GM04504 (cell line): ENCODE measurements at places on chromosomes 16 and 17.
A peak's percentile ranks its signal among the peaks of the same experiment; 100 is the strongest.

DNA sequence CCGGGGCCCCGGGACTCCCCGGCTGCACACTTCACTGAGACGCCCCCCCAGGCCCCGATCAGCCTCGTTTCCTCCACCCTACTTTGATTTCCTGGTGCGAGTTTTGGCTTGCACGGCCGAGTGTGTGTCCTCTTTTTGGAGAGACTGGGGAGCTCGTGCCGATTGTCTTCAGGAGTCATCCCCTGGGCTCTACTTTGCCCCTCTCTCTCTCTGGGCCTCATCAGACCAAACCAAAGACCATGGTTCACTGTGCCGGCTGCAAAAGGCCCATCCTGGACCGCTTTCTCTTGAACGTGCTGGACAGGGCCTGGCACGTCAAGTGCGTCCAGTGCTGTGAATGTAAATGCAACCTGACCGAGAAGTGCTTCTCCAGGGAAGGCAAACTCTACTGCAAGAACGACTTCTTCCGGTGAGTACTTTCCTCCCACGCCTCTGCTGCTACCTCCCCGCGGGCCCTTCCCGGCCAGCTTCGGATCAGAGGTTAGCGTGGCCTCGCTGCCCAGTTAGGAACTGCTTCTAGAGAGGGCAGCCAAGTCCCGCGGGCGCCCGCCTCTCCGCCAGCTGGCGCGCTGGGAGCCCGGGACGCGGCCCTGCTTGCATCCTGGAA is 787 bp downstream of the LHX1 start:
- DNase-seq, result no peak

DNA sequence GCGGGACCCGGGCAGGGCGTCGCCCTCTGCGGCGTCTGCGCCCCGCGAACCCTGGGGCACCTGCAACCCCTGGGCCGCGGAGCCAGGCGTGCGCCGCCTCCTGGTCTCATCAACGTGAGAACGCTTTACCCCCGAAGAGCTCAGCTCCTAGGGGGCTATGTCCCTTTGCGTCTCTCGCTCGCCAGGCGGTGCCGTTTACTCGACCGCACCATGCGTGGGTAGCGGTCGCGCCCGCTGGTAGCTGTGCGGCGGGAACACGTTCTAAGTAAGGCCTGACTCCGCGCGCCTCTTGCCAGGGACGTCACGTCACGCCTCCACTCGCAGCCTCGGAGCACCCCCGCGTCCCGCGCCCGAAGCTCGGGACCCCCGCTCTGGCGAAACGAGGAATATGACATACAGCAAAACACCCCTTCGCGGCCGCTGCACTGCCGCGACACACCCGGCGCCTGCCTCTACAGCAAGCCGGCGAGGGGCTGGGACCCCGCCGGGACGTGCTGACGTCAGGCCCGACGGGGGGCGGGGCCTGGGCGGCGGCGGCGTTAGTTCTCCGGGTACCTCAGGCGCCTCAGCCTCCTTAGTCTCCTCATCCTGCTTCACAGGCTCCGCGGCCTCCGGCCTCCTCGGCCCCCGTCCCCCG is at the start of gene RAB11FIP3:
RAB11FIP3 (plus strand) TSS at position 568 of the 637 bp plus-strand sequence. CDS start 358 bp downstream, outside the sequence.
- DNase-seq, result peak; percentile 33

DNA sequence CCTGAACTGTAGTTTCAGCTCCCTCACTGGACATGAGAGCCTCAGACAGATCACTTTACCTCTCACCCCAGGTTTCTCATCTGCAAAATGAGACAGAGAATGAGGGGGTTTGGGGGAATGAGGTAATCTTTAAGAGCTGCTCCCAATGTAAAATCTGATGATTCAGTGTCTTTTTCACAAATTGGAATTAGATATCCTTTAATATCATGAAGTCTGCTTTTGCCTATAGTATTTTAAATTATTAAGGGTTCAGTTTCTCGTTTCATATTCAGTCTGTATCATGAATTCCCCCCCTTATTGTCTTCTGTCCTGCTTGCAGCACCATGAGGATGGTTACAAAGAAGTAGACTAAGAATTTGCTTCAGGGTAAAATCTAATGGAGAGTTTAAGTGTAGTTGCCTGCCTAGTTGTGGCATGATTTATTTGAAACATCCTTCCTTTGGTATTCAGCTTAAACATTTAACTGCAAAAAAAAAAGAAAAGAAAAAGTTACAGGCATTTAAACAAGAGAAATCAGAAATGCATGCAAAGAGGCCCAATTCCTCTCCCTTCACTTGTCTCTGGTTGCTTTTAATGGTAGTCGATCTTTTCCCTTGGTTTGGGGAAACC is 77.3 kb downstream of the WNT3 start:
- DNase-seq, result no peak

GRCh38 chr16:3096362-3096761 is 2.7 kb downstream of the ZSCAN10 start:
- DNase-seq, result no peak

DNA sequence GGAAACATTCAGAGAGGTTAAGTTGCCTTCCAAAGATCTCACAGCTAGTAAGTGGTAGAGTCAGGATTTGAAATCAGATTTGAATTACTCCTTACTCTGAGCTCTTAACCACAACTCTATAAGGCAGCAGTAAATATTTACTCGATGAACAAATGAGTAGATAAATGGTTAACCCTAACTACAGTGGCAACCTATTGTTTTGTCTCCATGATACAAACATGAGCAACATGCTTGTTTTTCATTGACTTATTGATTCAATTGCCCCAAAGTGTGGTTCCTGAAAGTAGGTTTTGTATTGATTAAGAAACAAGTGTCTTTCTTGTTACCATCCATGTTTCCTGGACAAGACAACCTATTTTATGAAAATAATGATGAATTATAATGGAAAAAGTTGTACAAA is 34.8 kb upstream of the DDX52 start:
- no peak for DNase-seq

GRCh38 chr16:1607971-1608370 is 3.9 kb downstream of the IFT140 start:
- DNase-seq, result no peak

DNA sequence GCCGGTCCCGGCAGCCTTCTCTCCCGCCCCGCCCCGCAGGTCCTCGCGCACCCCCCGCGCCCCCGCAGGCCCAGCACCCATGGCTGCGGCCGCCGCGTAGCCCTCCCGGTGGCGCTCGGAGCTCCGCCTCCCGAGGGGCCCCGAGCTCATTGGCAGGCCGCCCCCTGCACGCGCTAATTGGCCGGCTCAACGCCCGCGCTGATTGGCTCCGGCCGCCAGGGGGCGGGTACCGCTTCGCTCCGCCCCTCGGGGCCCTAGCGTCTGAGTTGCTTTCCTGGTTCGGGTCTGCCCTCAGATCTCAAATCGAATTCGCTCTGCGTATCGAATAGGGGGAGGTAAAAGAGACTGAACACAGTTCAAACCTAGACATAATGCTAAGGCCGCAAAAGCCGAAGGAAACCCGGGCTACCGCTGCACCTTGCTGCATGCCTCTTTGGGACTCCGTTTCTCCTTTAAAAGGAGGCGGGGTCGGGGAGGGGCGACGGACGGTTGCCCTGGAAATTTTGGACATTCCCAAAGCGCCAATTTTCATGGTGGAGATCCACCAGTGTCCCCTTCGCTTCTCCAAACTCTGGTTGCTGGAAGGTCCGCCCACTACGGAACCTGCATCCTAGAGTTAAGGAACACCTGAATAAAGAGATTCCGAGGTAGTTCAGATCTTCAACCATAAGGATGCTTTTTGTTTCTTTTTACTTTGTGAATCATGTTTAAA is at the start of gene DEXI:
DEXI (minus strand) TSS at position 117 of the 712 bp plus-strand sequence. CDS start 463 bp downstream, outside the sequence.
- DNase-seq, result peak; percentile 79

DNA sequence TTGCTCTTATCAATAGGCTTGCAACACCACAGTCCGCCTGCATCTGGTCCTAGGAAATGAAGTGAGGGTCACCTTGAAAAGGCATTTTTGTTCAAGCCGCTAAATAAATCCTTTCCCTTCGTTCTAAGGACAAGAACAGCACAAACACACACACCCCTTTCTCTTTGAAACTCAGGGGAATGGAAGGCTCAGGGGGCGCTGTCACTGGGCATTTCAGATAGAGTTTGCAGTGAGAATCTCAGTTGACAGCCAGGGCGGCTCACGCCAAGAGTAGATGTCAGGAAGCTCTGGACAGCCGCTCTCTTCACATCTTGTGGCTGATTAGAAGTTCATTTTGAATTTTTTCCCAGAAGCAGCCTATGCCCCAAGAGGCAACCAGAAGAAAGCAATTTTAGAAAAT is 39.8 kb downstream of the ABAT start:
- DNase-seq, result no peak

- no peak for DNase-seq
Measured at GRCh38 chr17:76573096-76573495, 12.6 kb downstream of the ST6GALNAC2 start.

- no peak for DNase-seq
Measured at GRCh38 chr17:75548813-75549212, 23.3 kb downstream of the LLGL2 start.

DNA sequence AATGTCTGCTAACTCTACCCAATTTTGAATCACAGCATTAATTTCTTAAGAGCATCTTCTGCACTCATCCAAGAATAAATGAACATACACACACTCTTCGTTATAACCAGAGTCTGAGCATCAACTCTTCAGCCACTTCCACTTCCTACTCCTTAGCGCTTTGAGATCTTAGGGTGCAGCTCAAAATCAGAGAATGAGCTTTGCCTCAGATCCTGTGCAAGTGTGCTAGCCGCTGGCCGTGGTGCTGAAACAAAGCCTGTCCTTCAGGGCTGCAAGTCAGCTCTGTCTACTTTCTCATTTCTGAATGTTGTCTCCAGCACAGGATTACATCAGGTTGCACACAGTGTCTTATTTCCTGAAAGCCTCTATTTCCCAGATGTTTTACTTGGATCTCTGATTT is 165.4 kb downstream of the AIPL1 start:
- no peak for DNase-seq

- no peak for DNase-seq
Measured at GRCh38 chr16:12354296-12354833, 377.8 kb downstream of the SNX29 start.

DNA sequence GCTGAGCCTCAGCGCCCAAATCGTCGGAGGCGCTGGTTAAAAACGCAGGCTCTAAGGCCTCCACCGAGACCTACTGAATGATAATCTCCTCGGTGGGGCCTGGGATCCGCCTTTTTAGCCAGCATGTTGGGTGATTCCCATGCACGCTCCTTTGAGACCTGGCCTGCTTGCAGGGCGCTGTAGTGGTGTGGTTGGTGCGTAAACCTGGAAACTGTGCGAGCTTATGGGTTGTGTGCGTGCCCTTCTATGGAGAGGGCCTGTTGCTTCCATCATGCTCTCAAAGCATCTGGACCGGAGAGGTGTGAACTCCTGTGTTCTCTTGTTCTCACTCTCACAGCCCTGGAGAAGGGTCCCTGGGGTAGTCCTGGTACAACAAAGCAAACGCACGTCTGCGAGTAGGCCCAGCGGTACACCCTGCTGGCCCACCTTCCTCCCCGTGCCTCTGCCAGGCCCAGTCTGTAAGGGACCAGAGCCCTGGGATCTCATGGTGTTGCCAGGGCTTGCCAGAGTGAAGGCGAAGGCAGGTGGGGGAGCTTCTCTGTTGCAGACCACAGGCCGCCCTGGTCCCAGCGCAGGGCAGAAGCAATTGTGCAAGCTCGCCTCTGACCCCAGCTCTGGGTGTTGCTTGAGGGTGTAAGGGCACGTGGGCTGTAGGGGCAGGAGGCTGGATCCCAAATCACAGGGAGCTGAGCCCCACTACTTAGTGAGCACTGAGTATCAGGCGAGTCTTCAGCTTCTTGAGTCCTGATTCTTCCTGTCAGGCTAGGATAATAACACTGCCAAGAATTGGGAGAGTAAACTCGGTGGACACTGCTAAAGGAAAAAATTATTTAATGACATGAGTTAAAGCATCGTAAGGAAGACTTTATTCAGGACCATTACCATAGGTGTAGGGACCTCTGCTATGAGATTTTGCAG is 879 bp upstream of the LRRC75A start:
- DNase-seq, result no peak

DNA sequence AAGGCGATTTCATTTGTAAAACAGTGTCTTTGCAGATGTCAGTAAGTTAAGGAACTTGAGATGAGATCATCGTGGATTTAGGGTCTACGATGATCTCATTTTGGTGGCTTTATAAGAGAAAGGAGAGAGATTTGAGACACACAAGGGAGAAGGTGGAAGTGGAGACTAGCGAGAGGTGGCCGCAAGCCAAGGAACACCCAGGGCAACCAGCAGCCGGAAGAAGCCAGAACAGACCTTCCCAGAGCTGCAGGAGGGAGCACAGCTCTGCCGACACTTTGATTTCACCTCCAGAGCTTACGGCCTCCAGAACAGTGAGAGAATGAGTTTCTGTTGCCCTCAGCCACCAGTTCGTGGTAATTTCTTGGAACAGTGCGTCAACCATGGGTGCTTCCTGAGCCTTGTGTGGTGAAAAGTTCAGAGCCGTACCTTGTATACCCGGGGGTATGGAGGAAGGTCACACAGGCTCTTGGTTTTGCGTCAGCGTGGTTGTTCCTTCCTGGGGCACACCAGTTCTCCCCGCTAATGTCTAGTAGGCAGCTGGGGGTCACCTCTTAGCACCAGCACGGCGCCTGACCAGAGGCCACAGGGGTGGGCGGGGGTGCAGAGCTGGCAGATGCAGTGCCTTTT is 12.9 kb upstream of the SEC14L1 start:
- no peak for DNase-seq

- DNase-seq, result no peak
Measured at GRCh38 chr17:4003131-4003500, 38.9 kb upstream of the ATP2A3 start.

DNA sequence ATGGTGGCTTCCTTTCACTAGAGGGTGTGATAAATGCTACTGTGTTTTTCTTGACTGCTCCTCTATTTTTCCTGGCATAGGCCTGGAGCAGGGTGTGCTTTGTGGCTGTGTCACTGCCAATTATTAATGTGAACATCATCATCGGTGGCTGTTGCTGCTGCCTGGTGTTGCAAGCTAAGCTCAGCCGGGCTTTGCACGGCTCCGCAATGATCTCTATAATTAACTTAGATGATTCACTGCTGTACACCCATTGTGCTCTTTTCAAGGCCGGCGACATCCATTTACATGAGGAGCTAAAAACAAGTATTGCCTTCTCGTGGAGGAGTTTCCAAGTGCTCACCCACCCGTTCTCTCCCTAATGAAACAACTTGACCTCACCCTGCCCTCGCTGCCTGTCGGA is 160.1 kb upstream of the IRX3 start:
- peak; percentile 77 for DNase-seq

- DNase-seq, result no peak
Measured at GRCh38 chr16:7304958-7305357, 27.7 kb upstream of the RBFOX1 start.

DNA sequence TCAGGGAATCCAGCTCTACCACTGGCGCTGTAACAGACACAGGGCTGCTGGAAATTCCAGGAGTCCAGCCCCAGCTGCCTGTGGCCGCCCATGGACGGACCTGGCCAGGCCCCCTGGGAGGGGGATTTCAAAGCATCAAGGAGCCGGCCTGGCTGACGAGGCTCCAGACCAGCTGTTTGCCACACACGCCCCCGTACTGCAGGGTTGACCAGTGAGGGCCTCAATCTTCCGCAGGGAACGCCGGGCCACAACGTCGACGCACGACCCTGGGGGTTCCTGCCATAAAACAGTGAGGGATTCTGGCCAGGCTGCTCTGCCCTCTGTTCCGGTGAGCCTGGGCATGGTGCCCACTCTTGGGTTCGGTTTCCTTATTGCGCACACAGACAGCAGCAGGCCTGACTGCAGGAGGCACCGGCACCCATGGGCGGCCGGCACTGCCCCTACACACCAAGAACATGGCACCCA is 3.7 kb downstream of the LMF1 start:
- DNase-seq, result no peak
